Activated CD8-positive, alpha-beta memory T cell treated with anti-CD3 and anti-CD28 coated beads for 4 hours (primary cell): ENCODE measurements at places on chromosomes 13 and 19.

GRCh38 chr13:69202996-69203395 is 904.6 kb upstream of the ATXN8OS start:
- DNase-seq = no peak

DNA sequence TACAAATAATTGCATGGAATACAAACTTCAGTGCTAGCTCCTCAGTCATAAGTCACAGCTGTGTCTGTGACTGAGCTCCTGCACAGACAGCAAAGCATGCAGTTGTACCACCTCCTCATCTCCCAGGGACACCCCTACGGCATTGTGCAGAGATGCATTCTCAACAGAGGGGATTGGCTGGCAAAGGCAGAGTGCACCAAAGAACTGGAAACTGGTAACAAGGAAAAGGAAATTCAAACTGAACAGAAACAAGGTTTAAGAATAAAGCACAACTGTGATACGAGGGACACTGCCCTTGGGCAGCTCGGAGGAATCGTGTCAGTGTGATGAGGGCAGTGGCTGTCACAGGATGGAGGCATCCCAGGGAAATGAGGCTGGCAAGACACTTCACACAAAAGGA is 126.1 kb upstream of the SOX1 start:
- no peak for DNase-seq

- no peak for DNase-seq
Measured at GRCh38 chr19:14183741-14184350, 22.1 kb downstream of the ADGRL1 start.

- DNase-seq = no peak
Measured at GRCh38 chr13:34207334-34207733, 389.4 kb downstream of the RFC3 start.

DNA sequence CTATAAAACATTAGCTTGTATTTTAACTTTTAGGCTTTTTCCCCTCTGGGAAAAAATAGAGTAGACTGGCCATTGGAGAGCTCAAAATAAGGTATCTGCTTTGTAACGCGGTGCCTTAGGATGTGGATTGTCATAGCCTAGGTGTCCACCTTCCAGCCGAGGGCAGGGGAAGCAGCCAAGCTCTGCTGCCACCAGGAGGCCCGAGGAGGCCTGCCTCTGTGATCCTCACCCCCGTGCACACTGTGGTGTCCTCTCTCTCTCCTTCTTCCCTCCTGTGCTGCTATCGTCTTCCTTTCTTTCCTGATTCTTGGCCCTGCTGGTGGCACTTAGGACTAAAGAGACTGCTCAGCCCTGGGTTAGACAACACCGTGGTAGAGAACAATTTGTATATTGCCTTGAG is 11.3 kb downstream of the HNRNPM start:
- no peak for DNase-seq

GRCh38 chr19:31223740-31224534 is 125.3 kb downstream of the TSHZ3 start:
- DNase-seq = no peak

DNA sequence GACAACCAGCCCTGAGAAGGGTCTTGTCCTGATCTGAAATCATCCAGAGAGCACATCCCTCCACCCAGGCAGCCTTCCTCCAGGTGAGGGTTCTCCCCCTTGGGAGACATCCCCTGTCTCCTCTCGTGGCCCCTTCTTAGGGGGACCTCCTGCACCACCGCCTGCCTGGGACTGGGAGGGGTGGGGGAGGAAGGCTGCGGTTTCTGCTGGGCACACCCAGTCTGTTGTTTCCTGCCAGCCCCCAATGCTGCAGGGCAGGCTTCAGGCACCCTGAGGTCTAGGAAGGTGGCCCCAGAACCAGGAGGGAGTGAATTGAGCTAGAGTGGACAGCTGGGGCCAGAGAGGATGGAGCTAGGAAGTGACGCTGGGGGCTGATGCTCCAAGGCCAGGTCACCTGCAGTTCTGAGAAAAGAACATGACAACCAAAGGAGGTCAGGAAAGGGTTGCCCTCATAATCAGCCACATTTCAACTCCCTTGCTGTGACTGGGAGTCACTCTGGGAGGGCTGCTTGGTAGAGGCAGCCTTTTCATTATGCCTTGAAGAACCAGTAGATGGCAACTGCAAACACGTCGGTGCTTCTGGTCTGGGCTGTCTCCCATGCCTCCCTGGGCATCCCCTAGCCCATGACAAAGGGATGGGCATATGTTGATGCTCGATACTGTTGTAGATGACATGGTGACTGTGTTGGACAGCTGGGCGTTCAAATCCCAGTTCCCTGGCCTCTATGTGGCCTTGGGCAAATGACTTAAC is 1.4 kb downstream of the ARHGEF18 start:
- no peak for DNase-seq

DNA sequence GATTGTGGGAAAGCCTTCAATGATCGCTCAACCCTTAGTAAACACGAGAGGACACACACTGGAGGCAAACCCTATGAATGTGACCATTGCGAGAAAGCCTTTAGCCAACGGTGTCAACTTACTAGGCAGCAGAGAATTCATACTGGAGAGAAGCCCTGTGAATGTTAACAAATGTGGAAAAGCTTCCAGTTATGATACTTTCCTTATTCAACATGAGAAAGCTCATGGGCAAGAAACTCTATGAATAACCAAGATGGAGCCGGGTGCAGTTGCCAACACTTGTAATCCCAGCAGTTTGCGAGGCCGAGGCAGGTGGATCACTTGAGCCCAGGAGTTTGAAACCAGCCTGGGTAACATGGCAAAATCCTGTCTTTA is 15.8 kb upstream of the ZNF8 start:
- no peak for DNase-seq

GRCh38 chr19:19477705-19478383 is 37.5 kb downstream of the TSSK6 start:
- no peak for DNase-seq
